ENCODE measurements at places on chromosomes 1 and 21.
A peak's percentile ranks its signal among the peaks of the same experiment; 100 is the strongest.

- no peak for DNase-seq
Measured at GRCh38 chr1:161071886-161072371, 2.2 kb upstream of the ARHGAP30 start.

- peak; percentile 29 for DNase-seq
Measured at GRCh38 chr1:209805875-209806760, at the start of gene IRF6. IRF6 (minus strand) TSS chr1:209806142; CDS start chr1:209801413, 4,729 bp downstream.

DNA sequence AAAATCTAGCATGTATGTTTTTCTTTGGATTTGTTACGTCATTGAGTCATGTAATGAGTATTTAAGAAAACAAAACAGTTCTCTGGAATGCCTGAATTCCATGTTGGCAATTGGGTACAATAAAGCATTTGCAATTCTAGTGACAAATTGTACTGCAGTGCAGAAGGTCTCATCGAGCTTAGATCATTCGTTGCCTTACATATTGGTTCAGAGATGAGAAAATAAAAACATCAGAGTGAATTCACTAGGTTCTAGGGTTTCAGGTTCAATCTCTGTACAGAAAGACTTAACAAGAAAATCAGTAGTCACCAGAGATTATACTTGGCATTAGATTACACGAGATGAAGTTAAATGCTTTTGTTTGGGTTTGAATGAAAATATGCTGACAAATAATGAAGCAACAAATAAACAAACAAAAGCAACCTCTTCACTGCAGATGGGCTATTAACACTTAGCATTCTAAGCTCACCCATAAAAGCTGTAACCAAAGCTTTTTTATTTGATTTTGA lies 124.7 kb downstream of the RYR2 start:
- no peak for DNase-seq

GRCh38 chr1:202998836-202999750 lies 8.1 kb upstream of the TMEM183A start:
- DNase-seq, result no peak

- DNase-seq, result no peak
Measured at GRCh38 chr21:45262041-45262581, 25.6 kb downstream of the POFUT2 start.

- DNase-seq, result no peak
Measured at GRCh38 chr21:35095859-35096291, 46.8 kb upstream of the RUNX1 start.

DNA sequence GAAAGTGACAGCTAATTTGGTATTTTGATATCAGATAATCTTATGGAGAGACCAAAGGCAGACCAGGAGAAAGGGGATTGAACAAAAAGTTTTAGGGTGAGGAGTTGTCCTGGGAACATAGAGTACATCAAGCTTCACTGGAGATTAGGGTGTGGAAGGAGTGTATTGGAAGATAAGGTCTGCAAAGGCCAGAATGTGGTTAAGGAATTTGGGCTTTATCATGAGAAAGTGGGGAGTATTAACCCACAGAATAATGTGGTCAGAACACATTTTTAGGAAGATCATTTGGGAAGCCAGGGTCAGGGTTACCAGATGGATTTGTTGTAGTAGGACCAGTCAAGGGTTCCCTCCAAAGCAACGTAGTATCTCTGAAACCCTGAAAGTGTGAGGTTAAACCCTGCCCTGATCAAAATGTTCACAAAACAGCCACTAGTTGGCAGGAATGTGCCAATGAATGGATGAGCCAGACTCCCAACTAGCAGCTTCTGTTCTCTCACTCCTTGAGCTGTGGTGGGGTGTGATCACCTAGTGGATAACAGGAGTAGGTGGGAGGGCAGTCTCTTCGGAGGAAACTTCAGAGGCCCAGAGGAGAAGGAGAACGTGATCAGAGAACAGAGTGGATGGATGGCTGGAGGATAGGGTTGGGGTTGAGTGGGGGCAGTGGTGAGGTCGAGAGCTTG lies 35.8 kb downstream of the SLC2A1 start:
- DNase-seq, result no peak

- no peak for DNase-seq
Measured at GRCh38 chr1:45730075-45730779, 20.2 kb downstream of the IPP start.

DNA sequence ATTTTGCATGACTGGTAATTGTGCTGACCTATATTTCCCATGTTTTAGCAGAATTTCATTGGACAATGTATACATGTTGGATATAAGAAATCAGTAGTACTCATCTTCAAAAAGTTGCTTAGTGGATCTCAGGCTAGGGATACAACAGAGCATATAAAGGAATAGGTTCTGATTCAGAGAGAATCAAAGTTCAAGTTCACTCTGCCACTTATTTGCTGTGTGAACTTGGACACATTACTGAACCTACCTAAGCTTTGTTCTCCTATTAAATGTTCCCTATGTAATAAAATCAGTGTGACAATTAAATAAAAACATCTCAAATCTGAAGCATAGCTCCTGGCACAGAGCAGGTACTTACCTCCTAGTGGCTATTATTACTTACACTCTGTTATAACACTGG lies 9.3 kb downstream of the CD58 start:
- DNase-seq, result no peak

DNA sequence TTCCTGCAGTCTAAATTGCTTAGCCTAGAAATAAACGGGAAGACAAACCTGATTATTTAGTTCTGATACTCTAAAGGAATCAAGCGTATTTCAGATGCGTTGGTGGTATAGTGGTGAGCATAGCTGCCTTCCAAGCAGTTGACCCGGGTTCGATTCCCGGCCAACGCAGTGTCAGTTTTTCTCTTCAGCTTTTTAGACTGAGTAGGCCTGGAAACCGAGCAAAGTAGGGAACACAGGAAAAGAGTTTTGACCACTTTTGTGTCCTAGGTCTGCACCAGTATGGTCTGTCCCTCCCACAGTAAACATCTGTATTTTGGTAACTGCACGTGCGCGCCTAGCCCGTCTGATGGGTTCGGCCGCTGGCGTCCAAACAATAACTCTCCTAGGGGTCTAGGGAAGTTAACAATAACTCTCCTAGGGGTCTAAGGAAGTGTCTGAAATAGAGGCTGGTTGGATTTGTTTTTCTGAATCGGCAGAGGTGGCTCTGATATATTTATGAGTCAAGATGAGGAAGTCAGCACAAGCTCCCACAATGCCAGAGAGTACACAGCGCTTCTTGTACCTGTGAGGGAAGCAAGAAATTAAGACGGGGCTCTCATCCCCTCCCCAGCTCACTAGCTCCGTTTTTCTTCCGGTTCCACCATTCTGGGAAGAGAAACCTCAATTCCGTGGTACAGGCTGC lies 15.6 kb upstream of the HJV start:
- DNase-seq, result peak; percentile 60

GRCh38 chr1:116318897-116319296 lies 54.1 kb upstream of the ATP1A1 start:
- DNase-seq, result no peak

DNA sequence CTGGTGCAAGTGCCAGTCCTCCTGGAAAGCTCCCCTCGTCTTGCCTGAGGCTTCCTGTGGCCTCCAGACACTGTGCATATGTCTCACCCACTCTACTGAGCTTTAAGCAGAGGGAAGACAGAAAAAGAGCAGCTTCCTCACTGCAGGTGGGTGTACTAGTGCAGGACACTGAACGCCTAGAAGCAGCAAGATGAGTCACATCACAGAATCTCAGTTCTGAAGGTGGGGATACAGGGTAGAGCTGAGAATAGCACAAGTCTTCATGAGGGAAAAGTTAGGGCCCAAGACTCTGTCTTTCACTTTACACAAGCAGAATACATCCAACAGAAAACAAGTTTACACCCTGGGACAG lies 37.4 kb downstream of the PCAT6 start:
- no peak for DNase-seq

- DNase-seq, result peak; percentile 48
Measured at GRCh38 chr1:59146651-59147358, 150.1 kb upstream of the FGGY start.

DNA sequence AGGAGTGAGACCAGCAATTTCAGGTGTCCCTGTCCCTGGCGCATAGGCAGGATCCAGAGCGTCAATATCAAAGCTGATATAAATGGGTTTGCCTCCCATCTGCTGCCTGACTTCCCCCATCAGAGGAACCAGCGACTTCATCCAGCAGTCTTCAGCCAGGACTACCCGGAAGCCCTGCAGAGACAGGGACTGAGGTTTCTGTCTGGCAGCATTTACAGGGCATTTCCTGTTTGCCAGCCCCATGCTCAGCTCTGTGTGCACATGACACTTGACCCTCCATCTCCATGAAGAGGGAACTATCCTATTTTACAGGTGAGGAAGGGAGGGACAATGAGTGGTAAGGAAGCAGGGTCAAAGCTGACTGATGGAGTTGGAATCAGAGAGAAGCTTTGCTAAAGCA lies 7.2 kb downstream of the AGMAT start:
- no peak for DNase-seq

DNA sequence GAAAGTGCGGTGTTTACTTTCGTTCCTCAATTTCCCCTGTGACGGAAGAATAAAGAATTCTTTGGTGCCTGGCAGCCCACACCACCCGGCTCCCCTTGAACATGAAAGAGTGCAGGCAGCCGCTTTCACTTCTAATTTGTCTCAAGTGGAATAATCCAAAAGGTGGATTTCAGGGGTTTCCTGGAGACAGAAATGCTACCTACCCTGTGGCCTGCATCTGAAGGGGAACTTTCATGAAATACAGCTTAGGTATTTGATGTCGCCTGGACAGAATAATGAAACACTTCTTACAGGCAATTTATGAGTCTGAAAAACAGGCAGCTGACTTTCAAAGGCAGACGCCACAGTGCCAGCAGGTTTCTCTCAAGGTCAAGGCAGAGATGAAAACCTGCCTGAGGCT lies 169.5 kb upstream of the USP24 start:
- DNase-seq, result no peak

GRCh38 chr1:29826646-29827045 lies 590.3 kb downstream of the PTPRU start:
- DNase-seq, result no peak

DNA sequence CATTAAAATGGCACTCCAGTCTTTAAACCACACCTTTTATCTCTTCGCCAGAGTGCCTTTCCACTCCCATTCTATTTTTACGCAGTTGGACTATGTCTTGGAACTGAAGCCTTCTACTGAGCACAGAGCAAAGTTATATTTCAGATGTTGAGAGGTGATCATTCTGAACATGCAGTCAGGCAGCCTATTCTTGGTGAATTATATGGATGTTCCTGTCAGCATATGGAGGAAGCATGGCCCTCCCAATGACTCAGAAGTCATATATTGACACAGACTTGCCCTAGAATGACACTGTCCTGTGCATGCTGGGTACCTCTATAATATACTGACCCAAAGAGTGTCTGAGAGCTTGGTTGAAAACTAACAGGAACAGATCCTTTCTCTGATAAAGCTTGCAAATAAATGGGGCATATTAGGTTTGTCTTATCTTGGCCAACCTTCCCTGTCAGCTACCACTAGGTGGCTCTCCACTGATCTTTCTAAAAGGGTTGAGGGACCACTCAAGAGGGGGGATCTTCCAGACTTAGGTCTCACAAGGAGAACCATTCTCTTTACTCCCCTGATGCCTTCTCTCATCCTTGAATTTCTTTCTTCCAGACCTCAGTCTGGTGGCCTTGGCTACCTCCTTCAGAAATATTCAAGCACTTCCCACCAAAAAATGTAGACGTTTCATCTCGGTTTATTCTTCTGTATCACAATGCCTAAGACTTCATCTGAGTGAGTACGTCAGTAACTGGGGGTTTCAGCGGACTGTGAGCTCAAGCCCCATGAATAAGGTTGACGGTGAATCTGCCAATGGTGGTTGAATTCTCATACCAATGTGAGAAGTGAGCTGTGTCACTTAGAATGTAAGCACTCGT lies 11.8 kb upstream of the ALG14 start:
- no peak for DNase-seq

GRCh38 chr1:110477041-110477440 lies 26.1 kb downstream of the PROK1 start:
- no peak for DNase-seq

DNA sequence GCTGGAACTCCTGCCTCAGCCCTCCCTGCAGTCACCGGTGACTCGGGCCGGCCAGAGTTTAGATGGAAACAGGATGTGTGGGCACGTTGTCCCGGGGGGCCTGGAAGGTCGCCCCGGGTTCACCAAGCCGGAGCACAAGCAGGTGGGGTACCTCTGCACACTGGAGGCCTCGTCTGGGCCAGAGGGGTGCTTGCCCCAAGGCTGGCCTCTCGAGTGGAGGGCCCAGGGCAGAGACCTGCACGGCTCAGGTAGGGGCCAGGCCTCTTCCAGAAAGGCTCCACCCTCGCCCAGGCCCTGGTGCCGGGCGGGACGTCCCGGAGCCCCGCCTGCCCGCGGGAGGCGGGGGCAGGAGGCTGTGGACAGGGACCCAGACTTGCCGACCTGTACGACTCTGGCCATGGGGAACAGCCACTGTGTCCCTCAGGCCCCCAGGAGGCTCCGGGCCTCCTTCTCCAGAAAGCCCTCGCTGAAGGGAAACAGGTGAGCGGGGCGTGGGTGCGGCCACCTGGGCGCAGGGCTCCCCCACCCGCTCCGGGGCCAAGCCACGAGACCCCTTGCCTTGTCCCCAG lies at the start of gene PLEKHN1:
Gene PLEKHN1, plus strand, starts transcription at position 348 of the 569 bp plus-strand sequence. Its CDS starts 50 bp downstream, at position 398.
- DNase-seq, result no peak

DNA sequence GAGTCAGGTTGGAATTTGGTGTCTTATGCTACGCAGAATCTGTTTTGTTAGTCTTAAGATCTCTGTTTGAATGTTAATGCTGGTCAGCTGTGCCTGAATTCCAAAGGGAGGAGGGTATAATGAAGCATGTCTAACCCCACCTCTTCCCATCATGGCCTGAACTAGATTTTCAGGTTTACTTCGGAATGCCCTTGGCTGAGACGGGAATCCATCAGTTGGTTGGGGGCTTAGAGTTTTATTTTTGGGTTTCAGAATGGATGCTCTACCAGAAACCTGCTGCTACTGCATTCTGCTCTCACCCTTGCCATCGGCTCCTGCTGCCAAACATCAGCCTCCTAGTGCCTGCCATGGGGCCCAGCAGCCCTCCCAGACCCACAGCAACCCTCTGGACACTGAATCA lies 24.1 kb upstream of the ETV3 start:
- DNase-seq, result no peak

GRCh38 chr1:44625348-44625747 lies 48.9 kb downstream of the TMEM53 start:
- DNase-seq, result no peak

Data from stimulated activated CD8-positive, alpha-beta memory T cell treated with anti-CD3 and anti-CD28 coated beads, Interleukin-15, amount 100 ng/mL, for 4 hours (primary cell).